ENCODE measurements at places on chromosomes 7 and 10. TPM values are rescaled to one million over a fixed set of nuclear protein-coding genes. Genes with fewer than 3 reads are reported as not detected.
A peak's percentile ranks its signal among the peaks of the same experiment; 100 is the strongest.

DNA sequence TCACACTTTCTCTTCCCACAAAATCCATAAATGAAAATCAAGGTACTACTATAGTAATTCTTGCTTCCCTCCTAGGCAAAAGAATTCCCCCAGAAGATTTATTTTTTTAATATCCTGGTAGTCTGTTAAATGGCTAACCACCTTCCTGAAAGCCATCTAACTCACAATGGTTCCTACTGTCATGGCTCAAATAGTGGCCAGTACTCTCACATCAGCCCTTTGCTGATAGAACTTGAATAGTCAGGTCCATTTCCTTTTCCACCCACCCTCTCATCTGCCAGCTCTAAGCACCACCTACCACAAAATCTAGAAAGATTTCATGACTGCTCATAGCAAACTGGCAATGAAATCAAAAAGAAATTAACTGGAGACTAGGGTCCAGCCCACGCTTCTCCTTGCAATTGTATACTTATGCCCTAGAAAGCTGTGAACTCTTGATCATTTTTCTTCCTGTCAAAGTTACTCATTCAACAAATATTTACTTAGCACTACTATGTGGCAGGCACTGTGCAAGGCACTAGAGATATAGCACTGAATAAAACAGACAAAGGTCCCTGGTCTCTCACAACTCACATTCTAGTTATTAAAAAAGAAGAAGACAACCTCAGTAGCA is 60.4 kb downstream of the ARMH3 start:
- no peaks in the 10 kb centered on the region for H3K27me3 ChIP-seq
- H3K27ac ChIP-seq: no peak overlapping the region
- no peak overlapping the region for H3K4me3 ChIP-seq
- no peak for DNase-seq
- peaks cover 51% of the 10 kb centered on the region for H3K36me3 ChIP-seq

DNA sequence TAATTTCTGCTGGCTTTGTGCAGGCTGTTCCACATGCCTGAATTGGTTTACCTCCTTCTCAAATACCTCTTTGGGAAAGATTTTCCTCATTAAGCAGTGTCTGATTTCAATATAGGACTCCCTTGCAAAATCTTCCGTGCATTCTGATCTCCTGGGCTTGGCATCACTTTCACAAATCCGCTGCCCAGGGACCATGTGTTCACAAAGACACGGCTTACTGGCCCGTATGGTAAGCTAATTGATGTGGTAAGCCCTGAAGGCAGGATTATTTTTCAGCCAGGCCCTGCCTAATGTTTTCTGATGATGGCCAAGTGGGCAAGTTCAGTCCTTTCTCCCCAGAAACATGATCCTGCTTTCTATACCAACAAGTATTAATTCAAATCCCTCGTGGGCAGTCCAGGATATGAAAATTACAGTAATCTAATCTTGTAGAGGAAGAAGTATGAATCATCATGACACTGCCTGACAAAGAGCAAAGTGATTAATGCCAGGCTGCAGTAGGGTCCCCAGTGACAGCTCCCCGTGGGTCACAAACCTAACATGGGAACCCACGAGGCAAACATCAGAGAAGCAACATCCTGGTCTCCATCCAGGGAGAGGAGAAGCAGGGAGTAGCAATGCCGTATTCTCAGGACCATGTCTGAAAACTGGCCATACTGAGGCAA is 11.6 kb upstream of the SVIL start:
- H3K4me1 ChIP-seq: peaks cover 5% of the 10 kb centered on the region
- H3K27me3 ChIP-seq: peaks cover 42% of the 10 kb centered on the region
- H3K4me3 ChIP-seq: no peak overlapping the region
- H3K36me3 ChIP-seq: no peaks in the 10 kb centered on the region

DNA sequence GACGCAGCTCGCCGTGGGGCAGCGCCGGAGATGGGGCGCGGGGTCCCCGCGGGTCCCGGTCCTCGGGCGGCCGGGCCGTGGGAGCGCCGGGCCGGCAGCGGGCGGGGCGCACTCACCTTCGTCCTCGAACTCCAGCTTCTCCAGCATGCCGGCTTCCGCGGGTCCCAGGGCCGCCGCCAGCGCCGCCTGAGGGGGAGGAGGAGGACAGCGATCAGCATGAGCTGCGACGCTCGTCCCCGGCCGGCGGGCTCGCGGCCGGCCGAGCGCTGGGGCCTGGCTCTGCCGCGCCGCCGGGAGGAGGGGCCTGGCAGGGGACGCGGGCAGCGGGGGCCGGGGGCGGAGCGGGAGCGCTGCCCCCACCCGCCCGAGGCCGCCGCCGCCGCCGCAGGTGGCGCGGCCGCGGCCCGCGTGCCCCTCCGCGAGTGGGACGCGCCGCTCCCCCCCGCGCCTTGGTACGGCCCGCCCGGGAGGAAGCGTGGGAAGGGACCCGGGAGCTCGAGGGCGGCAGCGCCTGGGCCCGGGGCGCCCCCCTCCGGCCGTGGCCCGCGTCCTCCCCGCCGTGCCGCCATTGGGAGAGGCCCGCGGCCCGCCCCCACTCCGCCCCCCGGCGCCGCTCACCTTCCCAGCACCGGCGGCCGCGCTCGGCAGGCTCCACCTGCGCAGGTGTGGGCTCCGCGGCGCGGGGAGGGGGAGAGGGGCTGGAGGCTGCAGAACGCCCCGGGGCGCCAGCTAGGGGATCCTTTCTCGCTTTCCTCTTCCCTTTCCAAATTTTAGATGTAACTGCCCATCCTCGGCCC is 112.5 kb upstream of the RHEB start:
- H3K4me3 ChIP-seq: peak overlapping the region; percentile 86
- no peaks in the 10 kb centered on the region for H3K36me3 ChIP-seq
- H3K4me1 ChIP-seq: no peaks in the 10 kb centered on the region
- DNase-seq: peak; percentile 92
- no peak overlapping the region for H3K27ac ChIP-seq

DNA sequence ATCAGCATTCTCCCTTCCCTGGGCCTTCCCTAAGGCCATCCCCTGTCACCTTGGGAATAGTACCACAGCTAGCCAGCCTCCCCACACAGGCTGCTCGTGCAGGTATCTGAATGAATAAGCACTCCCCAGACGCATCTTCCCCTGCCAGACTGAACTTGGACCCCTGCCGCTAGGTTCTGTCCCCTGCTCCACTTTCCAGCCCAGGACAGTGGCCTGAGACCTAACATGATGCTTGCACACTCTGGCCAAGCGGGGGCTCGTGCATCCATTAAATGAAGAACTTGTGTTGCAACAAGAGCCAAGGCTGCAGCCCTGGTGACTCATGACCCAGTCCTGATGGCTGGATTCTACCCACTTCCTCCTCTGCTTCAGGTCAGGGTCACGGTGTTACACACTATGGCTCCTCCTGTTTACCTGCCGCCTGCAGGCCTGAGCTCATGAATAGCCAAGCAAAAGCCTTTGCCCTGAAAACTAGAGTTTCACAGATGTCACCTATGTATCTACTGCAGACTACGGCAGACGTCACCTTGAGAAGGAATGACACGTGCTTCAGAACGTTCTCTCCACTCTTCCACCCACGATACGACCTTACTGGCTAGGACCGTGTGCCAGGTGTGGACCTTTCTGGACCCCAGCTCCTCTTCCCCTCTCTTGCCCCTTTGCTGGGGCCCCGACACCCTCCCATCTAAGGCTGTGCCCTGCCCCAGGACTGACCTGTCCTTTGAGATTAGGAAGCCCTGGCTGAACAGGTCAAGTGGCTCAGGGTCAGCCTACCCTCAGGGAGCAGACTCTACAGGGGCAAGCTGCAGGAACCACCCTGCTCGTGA is 6.5 kb downstream of the ASB13 start:
- no peak overlapping the region for H3K4me3 ChIP-seq
- H3K27ac ChIP-seq: no peak overlapping the region

ZNF503 gene
- 1.1 TPM for total RNA-seq

SLC37A3 gene
- total RNA-seq: 54.2 TPM

ELMO1 gene
- total RNA-seq: 98.2 TPM
